Activated T-helper 17 cell treated with anti-CD3 and anti-CD28 coated beads, Interleukin-2, amount 50 U/mL, for 72 hours (primary cell): ENCODE measurements at places on chromosomes 13 and 19.

DNA sequence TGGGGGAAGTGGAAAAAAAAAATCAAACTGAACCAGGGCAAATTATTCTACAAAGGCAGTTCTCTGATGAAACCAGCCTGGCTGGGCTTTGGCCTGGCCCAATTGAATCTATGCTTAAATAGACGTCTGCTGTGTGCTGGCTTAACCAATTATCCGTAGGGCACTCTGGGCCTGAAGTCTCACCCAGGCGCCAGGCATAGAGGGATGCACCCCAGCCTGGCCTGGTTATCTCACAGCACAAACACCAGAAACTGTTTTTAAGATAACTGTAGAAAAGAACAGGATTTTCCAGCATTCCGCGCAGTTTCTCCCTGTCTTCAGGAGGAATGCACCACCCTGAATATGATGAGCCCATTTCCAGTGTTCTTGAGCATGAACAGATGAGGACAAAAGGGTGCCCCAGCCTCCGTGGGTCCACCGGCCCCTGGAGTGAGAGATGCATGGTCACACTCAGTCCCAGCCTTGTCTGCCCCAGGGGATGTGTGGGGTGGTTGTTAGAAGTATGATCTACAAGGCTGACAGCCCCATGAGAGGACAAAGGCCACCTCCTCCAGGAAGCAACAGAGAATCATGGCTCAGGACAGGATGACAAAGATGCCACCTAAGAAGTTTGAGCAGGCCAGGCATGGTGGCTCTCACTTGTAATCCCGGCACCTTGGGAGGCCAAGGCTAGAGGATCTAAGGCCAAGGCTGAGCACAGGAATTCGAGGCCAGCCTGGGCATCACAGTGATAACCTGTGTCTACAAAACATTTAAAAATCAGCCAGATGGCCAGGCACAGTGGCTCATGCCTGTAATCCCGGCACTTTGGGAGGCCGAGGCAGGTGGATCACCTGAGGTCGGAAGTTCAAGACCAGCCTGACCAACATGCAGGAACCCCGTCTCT, 50.2 kb downstream of the PEPD start:
- no peak for ATAC-seq

DNA sequence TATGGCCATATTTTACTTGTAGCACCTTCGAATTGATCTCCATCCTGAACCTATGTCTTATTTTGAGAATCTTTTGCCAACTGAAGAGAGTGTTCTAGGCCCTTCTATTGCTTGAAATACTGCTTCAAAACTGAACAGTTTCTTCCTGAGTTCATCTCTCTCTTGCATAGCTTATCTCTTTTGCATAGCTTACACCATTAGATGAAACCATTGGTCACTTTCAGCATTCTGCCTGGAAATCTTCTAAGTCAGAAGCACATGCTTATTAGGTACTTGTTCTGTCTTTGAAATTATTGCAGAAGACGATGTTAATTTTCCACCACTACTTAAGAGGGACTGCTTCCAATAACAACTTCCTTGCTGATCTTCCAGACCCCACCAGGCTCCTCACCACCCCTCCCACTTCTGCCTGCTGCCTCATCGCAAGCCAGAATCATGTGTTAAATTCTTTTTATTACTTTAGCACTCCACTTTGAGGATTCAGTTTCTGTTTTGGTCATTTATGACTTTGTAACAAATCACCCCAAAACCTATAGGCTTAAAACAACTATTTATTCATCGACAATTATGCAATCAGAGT, 122.4 kb upstream of the MAB21L1 start:
- ATAC-seq: no peak

DNA sequence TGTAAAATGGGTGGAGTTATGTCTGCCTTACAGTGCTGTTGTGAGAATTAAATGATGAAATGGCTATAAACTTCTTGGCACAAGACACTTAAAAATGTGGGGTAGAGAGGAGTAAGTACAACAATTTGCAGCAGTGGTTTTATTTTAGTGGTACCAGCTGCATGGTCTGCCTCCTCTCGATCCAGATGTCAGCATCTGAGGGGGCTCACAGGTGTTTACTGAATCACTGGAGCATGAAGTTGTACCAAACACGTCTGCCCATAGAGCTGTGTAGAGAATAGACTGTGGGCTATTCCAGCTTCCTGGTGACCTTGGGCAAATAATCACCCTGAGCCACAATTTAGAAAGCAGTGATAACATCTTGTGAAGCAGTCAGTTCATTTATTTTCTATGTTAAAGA, 11.1 kb downstream of the SLC10A2 start:
- no peak for ATAC-seq

GRCh38 chr19:30064771-30065494, 122.9 kb downstream of the URI1 start:
- ATAC-seq: no peak

- no peak for ATAC-seq
Observed at GRCh38 chr13:20689291-20689690, 14.2 kb upstream of the IL17D start.

DNA sequence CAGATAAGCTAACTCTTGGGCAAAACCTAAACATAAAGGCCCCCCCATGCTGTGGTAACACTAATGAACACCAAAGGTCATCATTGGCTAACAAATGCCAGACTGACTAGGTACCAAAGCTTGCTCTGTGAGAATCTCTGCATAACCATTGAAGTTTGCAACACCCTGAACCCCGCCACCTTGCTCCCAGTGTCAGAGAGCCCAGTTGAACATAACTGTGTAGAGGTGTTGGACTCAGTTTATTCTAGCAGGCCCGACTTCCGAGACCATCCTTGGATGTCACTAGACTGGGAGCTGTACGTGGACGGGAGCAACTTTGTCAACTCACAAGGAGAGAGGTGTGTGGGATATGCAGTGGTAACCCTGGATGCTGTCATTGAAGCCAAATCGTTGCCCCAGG, 602.2 kb downstream of the UQCRFS1 start:
- no peak for ATAC-seq

- no peak for ATAC-seq
Observed at GRCh38 chr13:34300559-34300958, 482.6 kb downstream of the RFC3 start.

GRCh38 chr13:71603255-71603654, 263.7 kb downstream of the DACH1 start:
- no peak for ATAC-seq

- peak; percentile 76 for ATAC-seq
Observed at GRCh38 chr19:48513289-48514122, 1.9 kb upstream of the LMTK3 start.

DNA sequence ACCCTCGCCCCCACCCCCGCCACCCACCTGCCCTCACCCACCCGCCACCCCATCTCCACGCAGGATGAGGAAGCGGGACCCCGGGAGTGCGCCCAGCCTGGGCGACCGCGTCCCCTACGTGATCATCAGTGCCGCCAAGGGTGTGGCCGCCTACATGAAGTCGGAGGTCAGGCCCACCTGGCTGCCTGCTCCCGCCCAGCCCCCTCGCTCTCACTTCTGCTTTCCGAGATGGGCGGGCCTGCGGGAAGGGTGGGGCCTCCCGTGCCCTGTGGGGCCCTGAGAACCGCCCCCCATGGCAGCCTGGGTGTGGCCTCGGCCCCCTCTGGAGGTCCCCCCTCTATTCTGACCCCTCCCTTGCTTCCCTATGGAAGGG, 3.1 kb upstream of the SPIB start:
- ATAC-seq: no peak

GRCh38 chr19:45767881-45768654, 984 bp downstream of the SIX5 start:
- ATAC-seq: no peak

DNA sequence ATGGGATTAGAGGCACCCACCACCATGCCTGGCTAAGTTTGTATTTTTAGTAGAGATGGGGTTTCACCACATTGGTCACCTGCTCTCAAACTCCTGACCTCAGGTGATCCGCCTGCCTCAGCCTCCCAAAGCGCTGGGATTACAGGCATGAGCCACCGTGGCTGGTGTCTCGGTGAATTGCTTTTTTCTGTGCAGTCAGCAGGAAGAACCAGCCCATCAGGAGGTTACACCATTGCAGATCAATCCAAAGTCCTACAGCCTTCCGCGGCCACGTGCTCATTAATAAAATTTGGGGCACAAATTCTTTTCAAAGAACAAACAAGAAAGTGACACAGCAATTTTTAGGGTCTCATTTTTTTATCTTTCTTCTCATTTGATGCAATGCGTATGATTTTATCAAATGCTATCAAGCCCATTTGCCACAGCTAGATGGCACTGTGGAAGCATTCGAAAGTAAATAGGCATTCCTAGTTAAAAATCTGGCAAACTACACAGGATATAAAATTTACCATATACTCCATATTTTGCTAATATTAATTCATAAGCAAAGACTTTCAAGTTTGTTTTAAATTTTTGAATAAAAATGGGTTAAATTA, 54.4 kb upstream of the ZNF835 start:
- ATAC-seq: no peak

- ATAC-seq: no peak
Observed at GRCh38 chr13:98022210-98022609, 68.7 kb downstream of the IPO5 start.

DNA sequence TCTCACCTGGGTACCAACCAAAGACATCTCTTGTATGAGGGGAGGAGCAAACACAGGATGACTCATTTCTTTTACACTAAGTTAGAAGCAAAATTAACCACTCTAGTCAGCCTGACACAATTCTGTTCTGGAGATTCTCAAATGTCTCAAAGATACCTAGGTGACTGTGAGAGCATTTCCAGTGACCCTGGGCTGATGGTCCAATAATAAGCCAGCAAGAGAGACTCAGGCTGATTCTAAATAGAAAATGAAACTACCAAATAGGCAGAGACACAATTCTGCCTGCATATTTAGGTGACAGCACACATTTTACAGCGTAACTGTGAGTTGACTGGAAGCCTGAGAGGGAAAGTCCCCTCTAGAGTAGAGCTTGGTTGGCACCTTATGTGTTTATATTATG, 16.3 kb downstream of the ZNF91 start:
- ATAC-seq: peak; percentile 83

GRCh38 chr13:93345024-93345423, 118.4 kb downstream of the GPC6 start:
- ATAC-seq: no peak

- ATAC-seq: no peak
Observed at GRCh38 chr19:55339889-55340783, 460 bp downstream of the KMT5C start.

DNA sequence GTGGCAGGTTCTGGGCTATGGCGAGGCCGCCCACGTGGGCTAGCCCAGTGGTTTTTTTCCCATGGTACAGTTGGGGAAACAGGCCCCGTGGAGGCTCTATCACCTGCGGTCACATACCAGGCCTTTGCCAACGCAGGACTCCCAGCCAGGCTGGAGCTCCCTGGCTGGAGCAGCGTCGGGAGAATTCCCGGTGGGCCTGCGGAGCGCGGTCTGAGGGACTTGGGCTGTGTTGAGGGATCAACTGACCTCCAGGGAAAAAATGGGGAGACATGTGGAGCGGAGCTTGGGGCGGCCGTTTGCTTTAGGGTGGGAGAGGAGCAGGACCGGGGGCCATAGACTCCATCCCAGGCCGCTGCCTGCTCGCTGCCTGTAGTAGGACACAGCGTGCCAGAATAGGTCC, 16.4 kb downstream of the DOT1L start:
- no peak for ATAC-seq

DNA sequence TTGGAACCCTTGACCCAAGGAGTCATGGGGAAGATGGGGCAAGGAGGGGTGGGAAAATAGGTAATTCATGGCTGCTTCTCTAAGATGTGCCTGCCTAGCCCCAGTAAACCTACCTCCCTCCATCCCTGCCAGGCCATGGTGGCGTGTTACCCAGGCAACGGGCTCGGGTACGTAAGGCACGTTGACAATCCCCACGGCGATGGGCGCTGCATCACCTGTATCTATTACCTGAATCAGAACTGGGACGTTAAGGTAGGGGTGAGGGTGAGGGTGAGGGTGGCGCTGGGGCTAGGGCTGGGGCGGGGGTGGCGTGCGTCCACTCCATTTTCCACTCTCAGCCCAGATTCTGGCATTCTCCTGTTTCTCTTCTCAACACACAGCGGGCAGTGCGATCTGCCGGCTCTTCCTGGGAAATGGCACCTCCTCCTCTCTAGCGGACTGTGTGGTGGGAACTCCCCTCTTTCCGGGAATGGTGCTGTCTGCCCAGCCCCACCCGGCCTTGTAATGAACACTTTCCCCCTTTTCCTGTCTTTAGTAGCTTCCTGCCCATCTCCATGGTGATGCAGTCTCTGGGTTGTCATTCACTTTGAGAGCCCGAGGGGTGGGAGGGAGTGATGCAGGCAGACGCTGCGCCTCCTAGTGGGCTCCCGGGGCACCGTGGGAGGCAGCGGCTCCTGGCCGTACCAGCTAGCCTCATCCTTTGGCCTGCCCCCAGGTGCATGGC, 7.6 kb downstream of the EGLN2 start:
- ATAC-seq: peak; percentile 68

GRCh38 chr19:1768248-1768647, 14.9 kb downstream of the ONECUT3 start:
- no peak for ATAC-seq

DNA sequence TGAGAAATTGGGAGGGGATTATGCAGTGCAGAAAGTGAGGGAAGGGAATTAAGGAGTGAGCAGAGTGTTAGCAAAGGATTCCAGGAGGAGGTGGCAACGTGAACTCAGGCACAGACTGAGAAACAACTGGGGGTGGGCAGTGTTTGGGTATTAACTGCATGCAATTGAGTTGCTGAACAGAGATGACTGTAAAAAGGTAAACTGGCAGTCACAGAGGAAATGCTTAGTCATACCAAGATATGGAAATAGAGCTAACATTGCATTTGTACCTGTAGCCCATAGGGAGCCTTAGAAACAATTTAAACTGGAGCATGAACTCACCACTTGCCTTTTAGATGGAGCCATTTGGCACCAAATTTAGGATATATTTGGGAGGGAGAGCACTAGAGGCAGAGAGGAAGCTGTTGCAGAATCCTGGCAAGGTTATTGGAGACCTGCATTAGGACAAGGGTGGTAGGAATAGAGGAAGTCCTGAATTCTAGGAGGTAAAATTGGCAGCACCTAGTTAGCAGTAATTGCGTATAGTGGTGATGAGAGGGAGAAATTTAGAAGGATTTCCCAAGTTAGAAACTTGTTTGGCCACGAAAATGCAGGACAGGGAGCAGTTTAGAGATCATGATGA, 100.6 kb upstream of the FRY start:
- peak; percentile 92 for ATAC-seq

DNA sequence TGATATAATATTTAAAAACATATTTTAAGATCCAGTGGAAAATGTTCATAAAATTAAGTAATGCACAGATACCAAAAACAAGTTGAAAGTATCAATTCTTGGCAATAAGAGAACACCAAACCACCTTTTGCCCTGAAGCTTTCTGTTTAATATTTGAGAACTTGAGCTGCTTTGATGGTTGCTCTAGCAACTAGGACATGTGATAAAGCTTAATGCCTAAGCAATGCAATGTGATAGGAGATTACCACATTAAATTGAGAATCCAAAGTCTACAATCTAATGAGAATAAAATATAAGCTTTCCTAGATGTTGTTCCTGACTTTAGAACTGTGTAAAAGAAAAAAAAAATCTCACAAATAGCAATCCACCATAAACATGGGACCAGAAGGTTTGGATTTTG, 1367.5 kb upstream of the PCDH9 start:
- no peak for ATAC-seq

GRCh38 chr13:58119804-58120203, 488.3 kb downstream of the PCDH17 start:
- ATAC-seq: no peak
